ENCODE measurements at places on chromosomes 5 and 9.

- no peak for DNase-seq
Measured at GRCh38 chr9:2621722-2622460, at the start of gene VLDLR. TSS of gene VLDLR (plus strand) at chr9:2621787. CDS start at chr9:2622190, 403 bp downstream.

- DNase-seq = no peak
Measured at GRCh38 chr5:171433982-171434676, 14.7 kb downstream of the FGF18 start.

- no peak for DNase-seq
Measured at GRCh38 chr5:139747583-139748504, 47.8 kb upstream of the PSD2 start.

GRCh38 chr5:66989286-66989685, 207.3 kb downstream of the CD180 start:
- no peak for DNase-seq

GRCh38 chr5:74055486-74056106, 429.6 kb downstream of the ARHGEF28 start:
- no peak for DNase-seq

Data from glomerular endothelial cell (primary cell).